ENCODE measurements at places on chromosomes 5 and 9.

GRCh38 chr5:131214609-131215227 lies 44.0 kb downstream of the LYRM7 start:
- DNase-seq: peak; percentile 35

DNA sequence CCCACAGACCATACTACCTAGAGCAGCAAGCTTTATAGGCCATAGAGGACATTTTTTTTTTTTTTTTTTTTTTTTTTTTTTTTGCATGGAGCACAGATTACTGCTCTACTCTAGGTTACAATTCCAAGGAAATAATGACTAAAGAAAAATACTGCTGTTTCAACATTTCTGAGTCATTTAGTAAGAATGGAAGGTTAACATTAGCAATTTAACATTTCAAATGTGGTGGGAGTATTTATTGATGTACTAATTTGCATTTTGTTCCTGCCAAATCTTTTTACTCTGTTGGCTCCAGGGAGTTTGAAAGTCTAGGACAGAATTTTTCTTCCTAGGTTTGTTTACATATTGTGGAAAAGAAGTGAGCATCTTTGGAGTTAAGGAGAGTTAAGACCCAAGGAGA lies 142.1 kb upstream of the CCDC152 start:
- DNase-seq: no peak

DNA sequence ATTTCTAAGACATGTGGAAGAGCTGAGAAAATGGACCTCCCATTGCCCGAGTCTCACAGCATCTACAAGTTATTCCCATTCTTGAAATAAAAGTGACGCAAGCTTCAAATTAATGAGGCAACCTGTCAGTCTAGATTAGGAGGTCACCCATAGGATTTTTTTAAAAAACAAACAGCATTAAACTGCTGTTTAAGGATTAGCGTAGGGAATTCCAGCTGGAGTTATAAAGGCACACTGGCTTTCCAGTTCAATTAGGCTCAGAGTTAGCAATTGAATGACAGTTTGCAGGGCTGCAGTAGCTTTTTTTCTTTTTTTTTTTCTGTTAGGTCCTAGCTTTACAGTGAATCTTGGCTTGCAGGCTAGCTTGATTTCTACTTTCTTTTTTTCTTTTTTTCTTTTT lies 16.2 kb downstream of the PRKACG start:
- DNase-seq: no peak

DNA sequence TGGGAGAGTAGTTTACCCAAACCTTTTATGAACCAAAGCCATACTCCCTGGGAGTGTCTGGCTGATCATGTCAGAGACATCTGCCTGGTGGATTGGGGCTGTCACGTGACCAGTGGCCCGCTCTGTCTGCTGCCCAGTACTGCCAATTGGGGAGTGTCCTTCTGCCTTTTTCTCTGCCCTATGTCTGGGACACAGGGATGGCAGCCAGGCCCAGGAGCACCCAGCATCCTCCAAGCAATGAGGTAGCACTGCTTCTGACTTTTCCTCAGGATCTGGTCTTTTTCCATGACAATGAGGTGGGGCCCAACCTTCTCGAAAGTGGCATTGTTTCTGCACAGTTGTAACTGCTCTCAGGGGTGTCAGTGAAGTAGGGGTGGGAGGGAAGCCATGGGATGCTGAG lies 21.8 kb downstream of the DAPK1 start:
- no peak for DNase-seq

- no peak for DNase-seq
Measured at GRCh38 chr5:135697251-135697958, 118.6 kb upstream of the CXCL14 start.

- DNase-seq: no peak
Measured at GRCh38 chr5:78808380-78808779, 159.8 kb upstream of the LHFPL2 start.

GRCh38 chr5:54529565-54529964 lies 12.0 kb downstream of the SNX18 start:
- no peak for DNase-seq

GRCh38 chr5:89255845-89256463 lies 373.0 kb upstream of the MEF2C start:
- DNase-seq: peak; percentile 65

- DNase-seq: no peak
Measured at GRCh38 chr5:97888439-97888838, 705.4 kb upstream of the RIOK2 start.

GRCh38 chr5:93573354-93574351 lies 7.4 kb downstream of the NR2F1-AS1 start:
- DNase-seq: no peak

DNA sequence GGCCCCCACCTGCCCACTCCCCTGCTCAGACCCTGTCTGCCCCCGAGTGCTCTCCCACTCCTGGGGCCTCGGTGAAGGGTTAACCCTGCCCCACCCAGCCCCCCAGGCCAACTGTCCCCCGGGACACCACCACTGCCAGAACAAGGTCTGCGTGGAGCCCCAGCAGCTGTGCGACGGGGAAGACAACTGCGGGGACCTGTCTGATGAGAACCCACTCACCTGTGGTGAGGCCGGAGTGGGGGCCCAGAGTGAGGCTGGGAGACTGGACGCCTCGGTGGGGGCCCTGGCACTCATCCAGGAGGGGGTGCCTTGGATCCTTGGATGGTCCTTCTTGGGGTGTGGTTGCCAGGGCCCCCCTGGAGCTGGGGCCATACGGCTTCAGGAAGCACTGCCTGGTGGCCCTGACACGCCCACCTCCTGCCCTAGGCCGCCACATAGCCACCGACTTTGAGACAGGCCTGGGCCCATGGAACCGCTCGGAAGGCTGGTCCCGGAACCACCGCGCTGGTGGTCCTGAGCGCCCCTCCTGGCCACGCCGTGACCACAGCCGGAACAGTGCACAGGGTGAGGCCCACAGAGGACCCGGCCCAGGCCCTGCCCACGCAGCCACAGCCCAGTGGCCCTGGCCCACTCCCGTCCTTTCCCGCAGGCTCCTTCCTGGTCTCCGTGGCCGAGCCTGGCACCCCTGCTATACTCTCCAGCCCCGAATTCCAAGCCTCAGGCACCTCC lies 2.1 kb downstream of the MAMDC4 start:
- no peak for DNase-seq

DNA sequence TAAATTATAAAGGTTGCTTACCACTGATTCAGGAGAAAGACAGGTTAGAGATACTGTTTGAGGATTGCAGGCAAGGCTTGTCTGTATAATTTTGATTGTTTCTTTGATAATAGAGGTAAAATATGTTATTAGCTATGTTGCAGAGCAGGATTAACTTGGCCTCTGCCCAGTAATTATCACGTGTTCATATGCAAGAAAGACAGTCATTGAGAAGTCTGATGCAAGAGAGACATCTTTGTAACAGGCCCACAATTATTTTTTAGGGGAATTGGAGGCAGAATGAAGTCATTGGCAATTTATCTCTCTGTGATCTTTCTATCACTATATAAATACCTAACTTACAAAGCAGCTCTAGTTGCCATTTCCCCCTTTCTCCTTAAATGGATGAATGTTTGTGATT lies 46.0 kb downstream of the SLC44A1 start:
- DNase-seq: no peak

DNA sequence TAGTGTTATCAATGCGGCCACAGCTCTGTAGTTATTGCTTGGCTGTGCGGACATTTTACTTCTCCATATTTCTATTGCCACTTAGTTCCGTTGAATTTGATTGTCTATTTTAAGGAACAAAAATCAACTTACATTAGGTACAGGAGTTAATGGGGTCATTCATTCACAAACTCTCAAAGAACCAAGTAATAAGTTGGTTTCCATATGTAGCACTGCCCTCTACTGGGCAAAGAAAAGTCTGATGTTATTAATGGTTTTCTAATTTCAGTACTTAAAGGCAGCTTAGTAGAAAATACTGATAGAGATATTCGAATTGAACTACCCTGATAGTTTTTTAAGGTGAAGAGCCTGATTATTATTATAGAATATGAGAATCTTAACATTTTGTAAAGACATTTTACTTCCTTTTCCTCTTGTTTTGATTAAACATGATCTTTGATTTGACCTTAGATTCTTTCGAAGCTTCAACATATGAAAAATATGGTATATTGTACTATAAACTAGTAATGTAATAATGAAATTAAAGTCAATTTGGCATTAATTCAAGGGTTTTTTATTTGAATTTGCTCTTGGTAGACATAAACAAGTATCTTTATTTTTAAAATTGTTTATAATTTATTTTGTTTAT lies 119.5 kb upstream of the CTNND2 start:
- peak; percentile 74 for DNase-seq

- DNase-seq: no peak
Measured at GRCh38 chr5:143105216-143105905, 298.1 kb downstream of the NR3C1 start.

DNA sequence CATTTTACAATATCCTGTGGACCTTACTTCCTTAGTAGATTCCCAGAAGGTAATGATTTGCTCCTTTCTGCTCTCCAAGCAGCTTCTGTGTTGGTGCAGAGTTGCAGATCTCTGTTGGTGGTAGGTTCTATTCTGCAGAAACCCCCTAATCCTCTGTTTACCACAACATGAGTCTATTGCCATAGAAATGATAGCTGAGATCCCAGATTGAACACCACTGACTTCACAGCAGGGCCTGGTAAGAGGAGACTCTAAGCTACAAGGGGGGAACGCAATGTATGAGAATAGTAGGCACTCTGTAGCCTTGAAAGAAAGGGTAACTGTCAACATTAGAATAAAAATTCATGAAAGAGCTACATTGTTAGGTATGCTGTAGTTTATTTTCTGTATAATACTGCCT lies 59.5 kb downstream of the MUSK start:
- DNase-seq: no peak

DNA sequence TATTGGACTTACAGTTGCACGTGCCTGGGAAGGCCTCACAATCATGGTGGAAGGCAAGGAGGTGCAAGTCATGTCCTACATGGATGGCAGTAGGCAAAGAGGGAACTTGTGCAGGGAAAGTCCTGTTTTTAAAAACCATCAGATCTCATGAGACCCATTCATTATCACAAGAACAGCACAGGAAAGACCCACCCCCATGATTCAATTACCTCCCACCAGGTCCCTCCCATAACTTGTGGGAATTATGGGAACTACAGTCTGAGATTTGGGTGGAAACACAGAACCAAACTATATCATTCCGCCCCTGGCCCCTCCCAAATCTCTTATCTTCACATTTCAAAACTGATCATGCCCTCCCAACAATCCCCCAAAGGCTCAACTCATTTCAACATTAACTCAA lies 75.6 kb downstream of the ZFAND5 start:
- DNase-seq: no peak

GRCh38 chr5:14331386-14331781 lies 188.2 kb downstream of the TRIO start:
- DNase-seq: no peak

DNA sequence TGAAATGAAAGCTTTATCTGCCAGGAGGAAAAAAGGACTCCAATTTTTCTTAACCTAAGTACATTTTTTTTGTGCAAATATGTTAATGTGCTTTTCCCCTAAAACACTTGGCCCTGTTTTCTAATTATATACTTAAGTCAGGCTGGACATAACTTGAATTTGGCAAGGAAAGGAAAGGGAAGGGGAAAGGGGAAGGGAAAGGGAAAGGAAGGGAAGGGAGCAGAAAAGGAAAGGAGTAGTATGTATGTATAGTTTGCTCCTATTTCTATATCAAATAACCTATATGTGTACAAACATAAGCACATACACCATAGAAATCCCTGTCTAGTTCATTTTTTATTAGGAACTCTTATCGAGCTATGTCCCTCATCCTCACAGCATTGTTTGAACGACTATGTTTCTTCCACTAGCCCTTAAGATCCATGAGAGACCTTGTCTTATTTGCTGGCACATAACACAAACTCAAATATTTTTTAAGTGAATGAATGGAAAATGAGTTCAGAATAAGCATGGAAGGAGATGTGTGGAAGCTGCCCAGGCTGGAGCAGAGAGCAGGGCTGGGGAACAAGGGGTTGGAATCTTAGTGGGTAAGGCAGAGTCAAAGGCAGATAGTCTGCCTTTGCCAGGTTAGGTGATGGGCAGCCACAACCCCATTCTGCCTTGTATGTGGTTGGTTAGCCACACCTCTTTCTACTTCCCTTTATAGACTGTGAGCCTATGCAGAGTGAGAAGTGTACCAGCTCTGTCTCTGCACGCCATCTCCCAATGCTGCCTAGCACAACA lies 70.0 kb downstream of the KLHL3 start:
- no peak for DNase-seq

All from SK-N-DZ (cell line).